D721Med (cell line): ENCODE measurements at places on chromosomes 3 and 15.

DNA sequence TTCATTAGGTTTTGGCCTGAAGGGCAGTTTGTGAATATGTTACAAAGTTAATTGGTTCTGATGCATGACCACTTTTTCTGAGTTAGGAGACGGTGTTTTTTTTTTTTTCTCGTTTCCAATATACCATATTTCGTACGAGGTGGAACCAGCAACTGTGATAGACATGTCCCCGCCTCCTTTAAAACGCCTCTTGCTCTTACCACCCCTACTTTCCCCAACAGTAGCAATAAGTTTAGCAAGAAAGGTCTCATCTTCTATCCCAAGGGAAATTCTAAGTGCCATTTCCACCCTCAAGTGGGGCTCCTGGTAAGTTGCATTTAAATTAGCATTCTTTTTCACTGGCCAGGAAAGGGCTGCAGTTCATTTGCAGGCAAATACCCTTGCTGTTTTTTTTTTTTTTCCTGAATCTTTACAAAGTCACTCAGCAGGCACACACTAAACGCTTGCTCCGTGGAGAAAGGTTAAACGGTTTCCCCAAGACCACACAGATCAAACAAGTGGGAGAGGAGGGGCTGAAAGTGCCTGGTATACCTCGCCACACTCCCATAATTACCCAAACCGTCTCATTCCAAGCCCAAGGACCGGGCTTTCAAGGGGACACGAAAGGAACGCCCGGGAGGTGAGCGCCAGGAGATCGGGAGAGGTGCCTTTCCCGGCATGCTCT lies 39.5 kb upstream of the MGA start:
- no peak for DNase-seq

- DNase-seq = no peak
Measured at GRCh38 chr15:84834229-84834955, 17.2 kb downstream of the ALPK3 start.

DNA sequence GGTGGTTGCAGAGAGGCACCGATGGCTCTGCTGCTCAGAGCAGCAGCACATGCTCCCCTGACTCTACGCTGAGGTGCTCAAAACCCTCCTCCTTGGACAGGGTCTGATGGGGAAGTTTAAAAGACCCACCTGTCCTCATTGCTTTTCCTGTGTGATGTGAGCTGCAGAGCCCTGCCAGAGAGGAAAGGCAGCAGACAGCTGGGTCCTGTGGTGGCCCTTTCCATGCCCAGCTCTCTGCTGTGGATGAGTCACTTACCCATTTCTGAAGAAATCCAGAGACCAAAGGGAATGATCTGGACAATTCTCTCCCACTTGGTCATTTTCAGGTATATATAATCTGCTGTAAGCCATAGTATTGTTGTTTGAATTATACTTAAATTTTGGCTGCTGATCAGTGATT lies 121.7 kb downstream of the CHDH start:
- DNase-seq = no peak

DNA sequence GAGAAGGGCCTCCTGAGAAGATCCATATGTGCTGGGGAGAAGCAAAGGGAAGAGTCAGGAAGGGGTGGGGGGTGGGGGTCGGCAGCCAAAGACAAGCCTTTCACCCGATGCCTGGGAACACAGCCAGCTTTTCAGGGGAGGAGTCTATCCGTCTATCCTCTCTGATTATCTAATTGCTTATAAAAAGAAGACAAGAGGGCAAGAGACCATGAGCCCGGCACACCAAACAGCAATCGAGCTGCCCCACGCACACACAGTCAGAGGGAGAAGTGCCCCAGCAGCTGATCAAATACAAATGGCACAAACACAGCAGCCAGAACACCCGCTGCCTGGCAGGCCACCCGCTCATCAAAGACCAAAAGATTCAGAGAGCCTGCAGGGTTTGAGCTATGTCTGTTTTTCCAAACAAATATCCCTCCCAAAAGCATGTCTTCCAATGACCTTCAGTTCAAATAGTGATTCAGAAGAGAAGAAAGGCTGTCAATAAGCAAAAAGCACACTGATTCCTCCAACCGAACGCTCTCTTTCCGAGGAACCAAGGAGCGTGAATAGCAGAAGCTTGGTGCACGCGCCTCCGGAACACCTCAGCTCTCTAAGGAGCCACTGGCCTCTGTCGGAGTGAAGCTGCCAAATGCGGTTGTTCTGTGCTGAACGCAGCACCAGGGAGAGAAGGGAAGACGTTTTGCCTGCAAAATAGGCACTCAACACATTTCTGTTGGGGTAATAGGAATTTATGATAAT lies 419.2 kb downstream of the OCA2 start:
- DNase-seq = no peak

DNA sequence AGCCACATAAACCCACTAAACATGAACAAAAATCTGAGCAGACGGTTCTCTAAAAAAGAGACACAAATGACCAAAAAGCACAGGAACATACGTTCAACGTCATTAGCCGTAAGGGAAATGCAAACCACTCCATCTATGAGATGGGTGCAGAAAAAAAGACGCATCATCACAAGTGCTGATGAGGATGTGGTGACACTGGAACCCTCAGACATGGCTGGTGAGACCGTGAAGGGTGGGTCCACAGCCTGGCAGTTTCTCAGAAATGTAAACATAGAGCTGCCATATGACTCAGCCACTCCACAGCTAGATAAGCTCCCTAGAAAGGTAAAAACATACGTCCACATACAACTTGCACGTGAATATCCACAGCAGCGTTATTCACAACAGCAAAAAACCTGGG lies 23.3 kb downstream of the PCSK6 start:
- no peak for DNase-seq

DNA sequence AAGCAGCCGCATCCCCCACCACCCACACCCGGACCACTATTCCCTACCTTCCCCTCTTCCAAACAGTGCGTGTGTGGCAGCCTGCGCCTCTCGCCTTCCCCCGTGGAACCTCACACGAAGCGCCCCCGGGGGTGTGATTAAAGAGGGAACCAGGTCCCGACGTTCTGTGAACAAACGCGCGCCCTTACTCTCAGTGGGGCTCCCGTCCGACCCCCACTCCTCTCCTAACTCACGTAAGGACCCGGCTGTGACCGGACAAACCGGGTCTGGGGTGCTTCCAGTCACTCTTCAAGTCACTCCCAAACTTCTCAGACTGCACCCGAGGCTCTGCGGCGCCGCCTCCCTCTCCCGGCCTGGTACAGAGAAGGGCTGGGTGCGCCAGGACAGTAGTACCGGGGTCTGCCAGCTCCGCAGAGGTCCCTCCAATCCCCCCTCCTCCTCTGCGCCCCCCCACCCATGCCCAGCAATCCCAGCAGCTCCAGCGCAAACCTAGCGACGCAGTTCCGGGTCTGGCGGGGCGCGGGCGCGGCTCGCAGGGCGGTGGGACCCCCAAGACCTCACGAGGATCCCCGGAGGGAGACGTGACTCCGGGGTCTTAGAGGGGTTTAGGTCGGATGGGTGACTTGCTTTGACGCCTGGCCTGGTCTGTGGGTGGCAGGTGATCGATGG lies 574 bp downstream of the DUOXA1 start:
- no peak for DNase-seq
